ENCODE measurements at places on chromosomes 11 and 22.

GRCh38 chr11:114183044-114183511 lies 113.1 kb upstream of the NNMT start:
- no peak for DNase-seq

GRCh38 chr11:123573286-123573685 lies 81.1 kb downstream of the SCN3B start:
- DNase-seq = no peak

- no peak for DNase-seq
These were observed 7.1 kb downstream of the RBX1 start for GRCh38 chr22:40958299-40958698.

DNA sequence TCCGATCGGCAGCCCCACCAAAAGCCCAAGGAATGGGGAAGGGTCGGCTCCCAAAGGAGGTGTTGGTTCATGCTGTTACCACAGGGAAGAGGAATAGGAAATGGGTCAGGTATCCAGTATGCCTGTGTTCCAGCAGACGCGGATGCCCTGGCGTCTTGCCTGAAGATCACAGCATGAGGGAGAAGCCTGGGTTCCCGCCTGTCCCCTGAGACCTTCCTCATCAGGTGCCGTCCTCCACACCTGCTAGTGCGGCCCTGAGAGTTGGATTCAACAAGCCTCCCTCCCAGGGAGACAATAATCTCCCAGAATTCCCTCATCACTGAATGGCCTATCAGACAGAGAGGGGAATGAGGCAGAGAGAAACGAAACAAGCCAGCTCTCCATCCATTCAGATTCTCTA lies 92.2 kb downstream of the SPATA19 start:
- DNase-seq = no peak

GRCh38 chr11:34633640-34633989 lies 12.7 kb downstream of the EHF start:
- DNase-seq = no peak

- no peak for DNase-seq
These were observed 12.5 kb upstream of the MB start for GRCh38 chr22:35629406-35630216.

GRCh38 chr11:11270236-11270775 lies 82.7 kb downstream of the CSNK2A3 start:
- DNase-seq = no peak

DNA sequence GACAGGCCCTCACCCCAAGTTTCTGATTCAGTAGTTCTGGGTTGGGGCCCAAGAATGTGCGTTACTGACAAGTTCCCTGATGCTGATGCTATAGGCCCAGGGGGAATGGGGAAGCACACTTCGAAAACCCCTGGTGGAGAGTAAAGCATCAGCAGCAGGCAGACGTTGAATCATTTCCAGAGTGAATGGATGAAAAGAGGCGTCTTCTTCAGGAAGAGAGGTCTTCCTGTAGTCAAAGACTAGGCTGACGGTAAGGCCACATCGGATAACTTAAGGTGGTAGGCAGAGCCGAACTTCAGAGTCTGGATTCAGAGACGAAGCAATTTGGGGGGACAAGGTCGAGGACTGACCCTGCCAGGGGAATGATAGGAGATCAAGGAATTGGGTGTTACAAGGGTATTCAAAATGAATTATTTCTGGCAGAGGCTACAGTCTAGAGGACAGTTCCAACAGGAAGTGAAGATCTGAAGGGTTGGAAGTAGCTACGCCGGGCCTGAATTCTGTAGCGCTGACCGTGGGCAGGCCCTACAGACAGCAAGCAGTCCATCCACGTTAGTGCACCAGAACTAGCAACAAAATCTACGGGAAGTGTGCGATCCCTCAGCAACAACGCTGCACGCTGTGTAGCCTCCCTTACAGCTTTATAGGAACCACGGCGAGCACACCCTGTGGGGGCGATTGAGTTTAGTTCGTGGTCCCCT lies 862 bp upstream of the CENATAC start:
- DNase-seq = peak; percentile 12

DNA sequence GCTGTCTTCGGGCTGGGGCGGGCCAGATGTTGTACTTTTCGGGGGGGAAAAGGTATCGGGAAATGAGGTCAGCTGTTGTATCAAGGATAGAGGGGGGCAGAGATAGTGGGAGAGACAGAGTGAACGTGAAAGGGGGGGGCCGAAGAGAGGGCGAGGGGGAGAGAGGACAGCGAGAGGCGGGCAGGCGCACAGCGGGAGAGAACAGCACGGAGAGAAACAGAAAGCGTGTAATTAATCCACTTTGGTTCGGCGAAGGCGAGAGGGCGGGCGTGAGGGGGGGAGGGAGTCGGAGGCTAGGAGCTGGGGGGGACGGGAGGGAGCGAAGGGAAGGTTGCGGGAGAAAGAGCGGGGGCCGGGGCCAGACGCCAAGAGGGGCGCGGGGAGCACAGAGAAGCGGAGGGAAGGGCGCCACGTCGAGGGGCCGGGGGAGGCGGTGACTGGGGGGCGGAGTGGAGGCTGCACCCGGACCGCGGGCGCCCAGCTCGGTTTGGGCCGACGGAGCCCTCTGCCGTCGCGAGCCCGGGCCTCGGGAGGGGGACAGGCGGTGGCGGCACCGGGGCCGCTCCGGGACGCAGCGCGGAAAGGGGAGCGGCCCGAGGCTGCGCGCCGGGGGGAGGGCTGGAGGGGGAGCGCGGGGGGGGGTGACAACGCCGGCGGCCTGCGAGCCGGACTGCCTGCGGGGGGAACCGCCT lies 612 bp downstream of the IGF2 start:
- DNase-seq = no peak

DNA sequence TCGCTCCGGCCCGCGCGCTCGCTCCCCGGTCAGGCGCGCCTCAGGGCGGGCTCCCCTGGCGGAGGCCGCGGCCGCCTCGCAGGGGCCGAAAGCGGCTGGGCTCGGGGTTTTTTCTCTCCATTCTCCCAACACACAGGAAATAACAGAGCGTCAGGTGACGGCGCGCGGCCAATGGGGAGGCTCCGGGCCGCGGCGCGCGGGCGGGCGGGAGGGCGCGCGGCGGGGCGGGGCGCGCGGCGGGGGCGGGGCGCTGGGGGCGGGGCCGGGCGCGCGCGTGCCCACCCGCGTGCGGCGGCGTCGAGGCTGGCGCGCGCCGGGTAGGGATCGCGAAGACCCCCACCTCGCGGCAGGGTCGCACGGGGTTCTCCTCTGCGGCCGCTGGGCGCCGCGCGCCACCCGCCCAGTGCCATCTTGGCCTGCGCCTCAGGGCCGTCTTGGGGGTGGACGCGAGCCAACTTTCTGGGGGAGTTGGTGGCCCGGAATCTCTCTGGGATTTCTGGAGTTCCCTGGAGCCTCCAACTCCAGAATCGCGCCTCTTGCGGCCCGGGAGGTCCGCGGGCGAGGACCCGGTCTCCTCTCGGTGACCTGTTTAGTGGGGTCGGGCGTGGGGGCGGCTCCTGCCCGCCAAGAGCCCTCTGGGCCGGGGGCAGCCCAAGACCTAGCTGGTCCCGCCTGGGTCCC lies at the start of gene TCF20:
TCF20 (minus strand) TSS at position 144 of the 681 bp plus-strand sequence. CDS start 55,348 bp downstream, outside the sequence.
- peak; percentile 74 for DNase-seq

DNA sequence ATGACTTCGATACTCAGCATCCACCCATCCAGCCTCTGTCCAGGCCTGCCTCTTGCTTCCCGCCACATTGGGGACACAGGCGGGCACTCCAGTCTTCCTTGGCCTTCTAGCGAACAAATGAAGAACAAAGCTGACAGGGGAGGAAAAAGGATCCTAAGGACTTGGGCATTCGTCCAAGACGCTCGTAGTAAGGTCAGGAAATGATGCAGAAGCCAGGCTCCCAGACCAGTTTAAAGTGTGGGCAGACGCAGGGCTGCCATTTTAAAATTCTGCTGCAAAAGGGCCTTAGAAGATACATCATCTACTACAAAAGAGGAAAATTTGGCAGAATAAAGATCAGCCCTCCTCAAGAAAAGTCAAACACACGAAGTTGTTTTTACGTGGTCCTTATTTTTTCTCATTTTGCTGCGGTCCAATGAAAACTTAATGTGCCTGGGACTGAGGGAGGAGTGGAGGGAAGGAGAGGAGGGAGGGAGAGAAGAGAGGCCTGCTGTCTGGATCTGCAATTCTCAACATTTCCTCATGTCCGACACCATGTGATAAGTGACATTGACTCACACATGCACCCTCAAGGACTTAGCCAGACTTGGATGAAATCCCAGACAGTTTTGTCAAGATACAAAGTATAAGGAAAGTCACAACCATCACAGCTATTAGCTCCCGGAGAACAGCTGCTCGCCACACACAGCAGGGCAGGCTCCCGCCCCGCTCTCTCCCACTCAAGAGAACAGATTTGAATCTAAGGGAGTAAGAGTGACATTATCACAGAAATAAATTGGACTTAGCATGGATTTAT lies 5.7 kb downstream of the DNAL4 start:
- DNase-seq = no peak

DNA sequence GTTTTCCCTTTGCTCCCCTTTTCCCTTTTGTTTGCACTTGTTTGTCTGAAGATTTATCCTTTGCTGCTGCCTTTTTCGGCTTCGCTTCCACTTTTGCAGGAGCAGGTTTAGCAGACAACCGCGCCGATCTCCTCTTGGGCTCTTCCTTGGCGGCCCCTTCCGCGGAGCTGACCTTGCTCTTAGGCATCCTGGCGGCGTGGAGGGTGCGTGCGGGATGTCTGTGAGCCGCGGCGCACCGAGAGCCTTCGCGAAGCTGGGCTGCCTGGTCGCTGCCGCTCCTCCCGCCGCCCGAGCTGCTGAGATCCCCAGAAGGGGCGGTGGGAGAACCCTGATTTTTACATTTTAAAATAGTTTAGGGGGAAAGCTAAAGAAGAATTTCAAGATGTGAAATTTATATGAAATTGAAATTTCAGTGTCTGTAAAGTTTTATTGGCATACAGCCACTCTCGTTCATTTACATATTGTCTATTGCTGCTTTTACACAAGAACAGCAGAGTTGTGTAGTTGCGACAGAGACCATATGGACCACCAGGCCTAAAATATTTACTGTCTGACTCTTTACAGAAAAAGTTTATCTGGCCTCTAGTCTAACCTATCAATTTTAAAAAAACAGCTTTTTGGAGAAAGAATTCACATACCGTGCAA lies 105.2 kb upstream of the RRM1 start:
- DNase-seq = no peak

DNA sequence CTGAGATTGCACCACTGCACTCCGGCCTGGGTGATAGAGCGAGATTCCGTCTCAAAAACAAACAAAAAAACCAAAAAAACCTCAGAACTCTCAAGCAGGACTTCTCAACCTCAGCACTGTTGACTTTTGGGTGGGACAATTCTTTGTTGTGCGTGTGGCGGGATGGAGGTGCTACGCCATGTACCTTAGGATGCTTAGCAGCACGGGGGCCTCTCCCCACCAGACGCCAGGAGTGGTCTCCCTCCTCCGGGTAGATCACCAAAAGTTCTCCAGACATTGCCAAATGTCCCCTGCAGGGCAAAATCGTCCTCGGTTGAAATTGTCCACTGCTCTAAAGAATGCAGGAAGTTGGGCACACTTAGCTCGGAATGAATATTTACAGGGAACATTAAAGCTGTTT lies 26.9 kb upstream of the ATXN10 start:
- no peak for DNase-seq

DNA sequence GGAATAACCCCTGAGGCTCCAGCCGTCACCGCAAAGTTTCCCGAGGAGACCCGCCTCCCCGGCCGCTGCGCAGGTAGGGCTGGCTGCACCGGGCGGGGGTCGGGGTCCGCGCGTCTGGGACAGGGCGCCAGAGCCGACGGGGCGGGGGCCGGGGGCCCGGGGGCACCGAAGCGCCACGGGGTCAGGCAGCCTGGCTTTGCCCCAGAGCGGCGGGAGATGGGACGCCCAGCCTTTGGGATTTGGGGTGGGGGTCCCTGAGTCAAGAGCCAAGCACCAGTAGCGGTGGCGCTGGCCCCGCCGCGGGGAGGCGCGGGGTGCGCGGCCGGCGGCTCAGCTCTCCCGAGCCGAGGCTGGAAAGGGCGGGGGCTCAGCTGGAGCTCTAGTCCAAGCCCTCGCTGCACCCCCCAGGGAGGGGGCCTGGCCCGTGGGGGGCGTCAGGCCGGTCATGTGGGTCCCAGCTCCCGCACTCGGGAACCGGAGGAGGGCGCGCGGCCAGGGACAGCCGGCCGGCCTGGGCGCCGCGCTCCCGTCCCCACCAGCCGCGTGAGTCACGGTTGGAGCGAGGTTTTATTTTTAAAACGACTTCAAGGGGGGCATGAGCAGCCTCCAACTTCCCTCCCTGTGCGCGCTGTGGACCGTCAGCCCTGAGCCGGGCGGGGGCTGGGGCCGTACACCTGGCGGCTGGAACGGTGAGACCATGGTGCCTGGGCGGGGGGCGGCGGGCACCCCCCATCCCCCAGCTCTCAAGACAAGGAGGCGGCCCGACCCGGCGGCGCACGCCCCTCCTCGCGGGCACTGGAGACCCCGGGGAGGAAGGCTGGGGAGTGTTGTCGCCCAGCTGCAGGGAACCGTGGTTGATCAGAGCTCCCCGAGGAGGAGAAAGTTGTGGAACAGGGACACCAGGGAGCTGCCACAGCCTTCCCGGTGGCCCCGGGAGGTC lies 626 bp downstream of the FLRT1 start:
- no peak for DNase-seq

DNA sequence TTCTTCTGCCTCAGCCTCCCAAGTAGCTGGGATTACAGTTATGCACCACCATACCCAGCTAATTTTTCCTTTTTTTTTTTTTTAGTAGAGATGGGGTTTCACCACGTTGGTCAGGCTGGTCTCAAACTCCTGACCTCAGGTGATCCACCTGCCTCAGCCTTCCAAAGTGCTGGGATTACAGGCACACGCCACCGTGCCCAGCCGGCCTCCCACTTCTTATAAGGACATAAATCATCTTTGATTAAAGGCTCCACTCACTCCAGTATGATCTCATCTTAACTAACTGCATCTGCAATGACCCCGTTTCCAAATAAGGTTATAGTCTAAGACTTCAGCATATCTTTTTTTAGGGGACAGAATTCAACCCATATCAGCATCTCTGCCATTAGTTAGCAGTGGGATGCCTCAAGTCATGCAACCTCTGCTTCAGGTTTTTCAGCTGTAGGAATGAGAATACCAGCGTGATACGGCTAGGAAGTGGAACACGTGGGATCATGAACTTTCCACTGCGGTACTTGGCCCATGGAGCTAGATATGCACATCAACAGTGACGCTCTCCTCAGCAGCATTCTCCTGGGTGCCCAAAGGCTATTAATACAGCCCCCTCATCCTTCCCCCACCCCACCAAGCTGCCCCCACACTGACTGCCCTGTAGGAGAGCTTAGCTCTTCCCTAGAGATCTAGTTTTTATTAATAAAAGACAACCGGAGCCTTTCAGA lies 41.4 kb downstream of the MCHR1 start:
- DNase-seq = no peak

GRCh38 chr11:64665411-64665821 lies 57.6 kb downstream of the NRXN2 start:
- no peak for DNase-seq

GRCh38 chr11:132803436-132803835 lies 728.9 kb downstream of the OPCML start:
- no peak for DNase-seq

- no peak for DNase-seq
These were observed 15.3 kb downstream of the CADM1 start for GRCh38 chr11:115488945-115489344.
